ENCODE measurements at places on chromosomes 2 and 18. TPM values are rescaled to one million over a fixed set of nuclear protein-coding genes. Genes with fewer than 3 reads are reported as not detected.

EML4 gene
- total RNA-seq: 156 TPM

DPP4 gene
- not detected for total RNA-seq

GPC1 gene
- total RNA-seq: 35.8 TPM

GLI2 gene
- total RNA-seq: not detected

DNA sequence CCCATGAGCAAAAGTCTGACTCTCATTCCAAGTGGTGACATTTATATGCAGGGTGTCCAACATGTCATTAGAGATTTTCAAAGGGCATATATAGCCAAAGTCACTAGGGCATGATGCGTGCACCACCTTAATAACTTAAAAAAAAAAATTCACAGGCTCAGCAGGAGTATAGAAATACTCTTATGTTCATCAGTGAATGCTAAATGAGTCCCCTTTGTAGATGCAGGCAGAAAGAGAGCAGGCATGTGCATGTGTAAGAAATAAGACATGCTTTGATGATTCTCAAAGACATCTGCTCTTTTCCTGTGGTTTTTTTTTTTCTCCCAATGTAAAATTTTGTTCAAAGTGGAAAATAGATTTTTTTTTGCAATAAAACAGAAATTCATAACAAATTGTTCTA is 112.3 kb upstream of the AQP4 start:
- no peak for DNase-seq

DNA sequence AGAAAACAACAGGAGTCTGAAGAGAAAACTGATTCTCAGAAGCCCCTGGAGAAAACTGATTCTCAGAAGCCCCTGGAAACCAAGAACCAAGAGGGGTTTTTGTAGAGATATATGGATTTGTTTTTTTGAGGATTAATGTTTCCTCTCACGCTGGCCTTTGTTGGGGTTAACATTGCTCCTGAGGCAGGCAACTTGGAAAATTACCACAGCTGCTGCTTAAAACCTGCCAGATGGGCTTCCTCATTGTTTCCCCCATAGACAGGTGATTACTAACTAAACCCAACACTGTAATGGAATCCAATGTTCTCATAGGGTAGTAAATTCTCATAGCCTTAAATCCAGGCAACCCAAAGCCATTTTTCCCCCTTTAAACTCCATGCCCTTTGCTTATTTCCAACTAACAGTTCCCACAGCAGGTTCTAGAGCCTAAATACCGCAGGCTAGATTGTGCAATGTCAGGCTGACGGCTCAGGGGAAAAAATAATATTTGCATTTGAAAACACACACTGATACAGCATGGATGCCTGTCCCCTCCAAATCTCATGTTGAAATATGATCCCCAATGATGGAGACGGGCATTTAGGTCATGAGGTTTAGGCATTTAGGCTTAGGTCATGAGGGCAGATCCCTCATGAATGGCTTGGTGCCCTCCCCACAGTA is 272.3 kb upstream of the PKDCC start:
- no peak for DNase-seq

- no peak for DNase-seq
Measured at GRCh38 chr18:39259736-39260135, 1694.1 kb upstream of the CELF4 start.

GRCh38 chr2:190255676-190256075 is 64.0 kb downstream of the HIBCH start:
- DNase-seq: no peak

- no peak for DNase-seq
Measured at GRCh38 chr18:48913201-48913600, 37.6 kb downstream of the SMAD7 start.

- DNase-seq: no peak
Measured at GRCh38 chr2:112832841-112833638, 3.5 kb downstream of the IL1B start.

DNA sequence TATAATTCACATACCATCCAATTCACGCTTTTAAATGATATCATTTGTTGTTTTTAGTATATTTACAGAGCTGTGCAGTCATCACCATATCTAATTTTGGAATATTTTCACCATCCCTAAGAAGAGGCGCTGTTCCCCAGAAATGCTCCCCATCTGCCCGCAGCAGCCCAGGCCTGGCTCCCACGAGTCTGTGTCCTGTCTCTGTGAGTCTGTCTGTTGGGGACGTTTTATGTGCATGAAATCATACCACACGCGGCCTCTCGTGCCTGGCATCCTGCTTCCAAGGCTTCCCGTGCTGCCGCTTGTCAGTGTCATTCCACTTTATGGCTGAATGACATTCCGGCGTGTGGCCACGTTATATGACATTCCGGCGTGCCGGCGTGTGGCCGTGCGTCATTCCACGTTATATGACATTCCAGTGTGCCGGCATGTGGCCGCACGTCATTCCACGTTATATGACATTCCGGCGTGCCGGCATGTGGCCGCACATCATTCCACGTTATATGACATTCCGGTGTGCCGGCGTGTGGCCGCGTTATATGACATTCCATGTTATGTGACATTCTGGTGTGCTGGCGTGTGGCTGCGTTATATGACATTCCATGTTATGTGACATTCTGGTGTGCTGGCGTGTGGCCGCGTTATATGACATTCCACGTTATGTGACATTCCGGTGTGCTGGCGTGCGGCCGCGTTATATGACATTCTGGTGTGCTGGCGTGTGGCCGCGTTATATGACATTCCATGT is 276.4 kb downstream of the TWIST2 start:
- DNase-seq: no peak

GRCh38 chr2:54672590-54673456 is 50.6 kb upstream of the EML6 start:
- DNase-seq: no peak

DNA sequence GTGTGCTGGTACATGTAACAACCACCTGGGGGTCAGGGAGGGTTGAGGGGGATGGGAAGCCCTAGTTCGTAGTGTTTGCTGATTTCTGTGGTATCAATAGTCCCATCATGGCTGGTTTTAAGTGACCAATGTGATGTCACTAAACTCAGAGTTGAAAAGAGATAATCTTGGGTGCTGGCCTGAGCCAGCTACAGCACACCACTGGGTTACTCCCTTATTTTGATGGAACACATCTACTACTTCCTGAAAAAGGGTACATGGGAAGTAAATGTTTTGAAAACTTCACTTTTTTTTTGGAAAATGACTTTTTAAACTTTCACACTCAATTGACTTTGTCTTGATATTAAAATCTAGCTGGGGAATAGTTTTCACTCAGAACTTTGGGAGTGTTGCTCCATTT is 87.0 kb upstream of the CXCR4 start:
- DNase-seq: no peak

Data from G401 (cell line).